ENCODE measurements at places on chromosomes 5 and 9.

GRCh38 chr5:124645396-124645795, 101.0 kb downstream of the ZNF608 start:
- DNase-seq, result no peak

DNA sequence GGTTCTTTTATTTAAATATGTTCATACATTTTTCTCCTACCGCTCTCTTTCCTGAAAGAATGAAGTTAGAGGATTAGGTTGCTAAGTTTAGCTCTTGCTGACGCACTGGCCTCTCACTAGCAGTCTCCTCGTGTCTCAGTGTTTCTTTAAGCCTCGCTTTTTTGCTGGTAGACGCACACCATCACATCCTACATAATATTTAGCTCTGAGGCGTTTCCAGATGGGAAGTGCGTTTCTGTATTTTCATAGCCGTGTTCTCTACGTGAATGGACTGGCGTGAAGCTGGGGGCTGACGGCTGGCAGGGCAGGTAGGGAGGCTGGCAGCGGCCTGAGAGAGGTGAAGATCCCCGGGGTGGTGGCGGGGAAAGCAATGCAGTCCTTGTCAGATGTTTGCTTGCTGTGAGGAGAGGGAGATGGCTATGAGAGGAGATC, 79.2 kb upstream of the SPRY4 start:
- DNase-seq, result no peak

GRCh38 chr5:3825531-3826451, 230.2 kb downstream of the IRX1 start:
- DNase-seq, result no peak

DNA sequence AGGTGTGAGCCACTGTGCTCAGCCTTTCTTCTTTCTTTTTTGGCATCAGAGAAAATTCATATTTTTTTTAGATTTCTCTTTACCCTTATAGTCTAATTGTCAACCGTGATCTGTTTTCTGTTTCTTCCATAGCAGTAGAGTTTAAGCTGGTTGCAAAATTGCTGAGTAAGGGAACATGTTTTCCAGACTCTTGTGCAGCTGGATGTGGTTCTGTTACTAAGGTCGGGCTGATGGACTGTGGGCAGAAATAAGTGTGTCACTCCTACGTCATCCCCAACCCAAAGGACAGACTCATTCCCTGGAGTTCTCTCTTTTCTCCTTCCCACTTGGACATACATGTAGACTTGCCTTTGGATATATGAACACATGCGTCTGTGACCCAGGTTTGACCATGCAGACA, 64.1 kb upstream of the GOLM1 start:
- no peak for DNase-seq

- no peak for DNase-seq
Observed at GRCh38 chr9:8457055-8457454, 657.5 kb upstream of the DMAC1 start.

DNA sequence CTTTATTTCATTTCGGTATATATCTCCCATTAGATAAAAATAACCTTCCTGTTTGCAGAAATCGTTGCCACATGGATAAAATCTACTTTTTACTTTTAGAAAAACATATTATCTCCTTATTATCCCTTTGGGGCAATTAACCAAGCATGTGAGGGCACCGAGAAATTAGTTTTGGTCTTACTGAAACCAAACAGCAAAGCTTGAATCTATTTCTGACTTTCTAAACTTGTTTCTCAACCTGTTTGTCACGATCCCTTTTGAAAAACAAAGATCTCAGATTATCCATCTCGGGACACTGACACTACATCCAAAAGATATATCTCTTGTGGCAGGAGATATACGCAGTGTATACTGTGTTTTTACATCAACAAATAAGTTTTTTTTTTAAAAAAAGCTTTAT, 2.3 kb downstream of the TUT7 start:
- no peak for DNase-seq

DNA sequence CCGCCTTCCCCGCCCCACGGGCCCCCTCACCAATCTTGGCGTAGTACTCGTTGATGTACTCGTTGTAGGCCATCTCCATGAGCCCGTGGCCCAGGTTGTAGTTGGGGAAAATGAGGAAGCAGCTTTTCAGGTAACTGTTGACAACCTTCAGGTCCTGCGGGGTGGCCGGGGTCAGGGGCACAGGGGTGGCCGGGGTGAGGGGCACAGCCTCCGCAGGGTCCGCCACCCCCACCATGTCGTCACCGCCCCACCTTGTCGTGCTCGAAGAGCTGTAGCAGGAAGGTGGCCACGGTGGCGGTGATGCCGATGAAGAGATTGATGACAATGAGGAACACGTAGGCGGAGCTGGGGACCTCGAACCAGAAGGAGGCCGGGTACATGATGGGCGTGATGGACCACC, 14.8 kb upstream of the CLIC3 start:
- no peak for DNase-seq

DNA sequence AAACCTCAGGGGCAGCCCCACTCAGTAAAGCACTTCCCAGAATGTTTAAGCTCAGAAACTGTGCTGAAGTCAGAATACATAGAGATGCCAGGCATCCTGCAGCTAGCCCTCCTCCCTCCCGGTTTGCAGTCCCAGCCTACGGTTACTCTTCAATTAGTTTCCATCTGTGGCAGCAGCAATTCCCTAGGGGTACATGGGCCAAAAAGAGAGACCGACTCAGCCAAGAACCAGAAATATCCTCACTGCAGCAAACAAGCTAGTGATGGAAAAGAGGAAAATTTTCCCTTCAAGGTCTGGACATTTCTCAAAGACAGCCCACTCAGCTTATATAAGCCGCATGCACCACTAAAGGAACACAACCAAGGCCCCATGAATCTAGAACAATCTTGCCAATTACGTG, 89.1 kb upstream of the PPP2R2B start:
- DNase-seq, result no peak

- no peak for DNase-seq
Observed at GRCh38 chr5:73435759-73436534, 12.6 kb downstream of the FOXD1 start.
